ENCODE measurements at places on chromosomes 11 and 22.

GRCh38 chr22:24053481-24054226, 42.5 kb downstream of the CABIN1 start:
- no peak for DNase-seq

GRCh38 chr11:59178402-59178801, 6.5 kb downstream of the DTX4 start:
- DNase-seq: no peak

- DNase-seq: no peak
Measured at GRCh38 chr11:134835561-134835960, 423.5 kb upstream of the B3GAT1 start.

DNA sequence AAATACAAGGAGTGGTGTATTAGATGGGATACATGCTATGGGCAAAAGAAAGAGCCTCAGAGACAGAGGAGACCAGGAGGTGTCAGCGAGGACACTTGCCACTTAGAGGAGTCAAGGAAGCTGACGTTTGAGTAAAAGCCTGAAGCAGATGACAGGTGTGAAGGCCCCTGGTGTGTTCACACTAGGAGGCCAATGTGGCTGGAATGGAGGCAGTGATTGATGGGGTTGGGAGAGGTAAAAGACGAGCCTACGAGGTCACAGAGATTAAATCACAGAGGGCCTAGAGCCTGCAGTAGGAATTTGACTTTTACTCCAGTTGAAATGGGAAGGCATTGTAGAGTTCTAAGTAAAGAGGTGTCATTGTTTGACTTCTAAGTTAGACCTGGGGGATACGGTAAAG, 12.0 kb upstream of the GDPD5 start:
- DNase-seq: no peak

Measured in activated CD8-positive, alpha-beta memory T cell treated with anti-CD3 and anti-CD28 coated beads for 48 hours (primary cell).